ENCODE measurements at places on chromosomes 7 and 10.
A peak's percentile ranks its signal among the peaks of the same experiment; 100 is the strongest.

DNA sequence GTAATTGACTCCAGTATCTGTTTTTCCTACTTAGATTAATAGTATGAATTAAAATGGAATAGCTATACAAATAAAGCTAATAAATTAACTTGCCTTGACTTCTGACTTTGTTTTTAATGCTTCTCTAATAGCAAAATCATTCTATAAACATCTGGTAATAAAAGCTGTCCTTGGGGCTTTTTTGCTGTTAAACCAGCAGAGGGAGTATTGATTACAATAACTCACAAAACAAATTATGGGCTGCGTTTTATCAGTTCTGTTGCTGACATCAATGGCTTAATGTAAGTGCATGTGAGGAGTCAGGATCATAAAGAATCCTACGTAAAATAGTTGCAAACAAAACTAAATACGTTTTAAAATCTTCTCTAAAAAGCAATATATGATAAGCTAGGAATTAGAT is 667.8 kb downstream of the PCDH15 start:
- H3K36me3 ChIP-seq = no peaks in the 10 kb centered on the region
- no peak overlapping the region for H3K27ac ChIP-seq
- no peak overlapping the region for H3K4me3 ChIP-seq
- H3K4me1 ChIP-seq = no peaks in the 10 kb centered on the region
- no peaks in the 10 kb centered on the region for H3K27me3 ChIP-seq

DNA sequence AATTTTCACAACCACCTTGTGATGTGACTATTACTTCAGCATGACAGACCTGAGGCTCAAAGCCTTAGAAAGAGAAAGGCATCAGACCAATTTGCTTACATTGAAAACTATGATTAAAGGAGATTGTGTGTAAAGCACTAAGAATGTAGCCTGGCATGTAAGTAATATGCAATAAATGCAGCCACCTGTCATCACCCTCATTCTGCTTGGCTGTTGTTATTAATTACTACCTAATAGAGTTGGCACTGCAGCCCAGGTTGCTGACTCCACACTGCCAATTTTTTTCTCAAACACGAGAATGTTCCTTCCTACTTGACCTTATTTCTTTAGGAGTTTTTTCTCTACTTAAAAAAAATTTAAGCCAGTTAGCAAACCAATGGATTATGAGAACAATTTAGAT is 61.2 kb upstream of the NPVF start:
- H3K27ac ChIP-seq = no peak overlapping the region
- H3K4me1 ChIP-seq = no peaks in the 10 kb centered on the region
- H3K36me3 ChIP-seq = no peaks in the 10 kb centered on the region
- DNase-seq = no peak
- peaks cover 5% of the 10 kb centered on the region for H3K27me3 ChIP-seq

DNA sequence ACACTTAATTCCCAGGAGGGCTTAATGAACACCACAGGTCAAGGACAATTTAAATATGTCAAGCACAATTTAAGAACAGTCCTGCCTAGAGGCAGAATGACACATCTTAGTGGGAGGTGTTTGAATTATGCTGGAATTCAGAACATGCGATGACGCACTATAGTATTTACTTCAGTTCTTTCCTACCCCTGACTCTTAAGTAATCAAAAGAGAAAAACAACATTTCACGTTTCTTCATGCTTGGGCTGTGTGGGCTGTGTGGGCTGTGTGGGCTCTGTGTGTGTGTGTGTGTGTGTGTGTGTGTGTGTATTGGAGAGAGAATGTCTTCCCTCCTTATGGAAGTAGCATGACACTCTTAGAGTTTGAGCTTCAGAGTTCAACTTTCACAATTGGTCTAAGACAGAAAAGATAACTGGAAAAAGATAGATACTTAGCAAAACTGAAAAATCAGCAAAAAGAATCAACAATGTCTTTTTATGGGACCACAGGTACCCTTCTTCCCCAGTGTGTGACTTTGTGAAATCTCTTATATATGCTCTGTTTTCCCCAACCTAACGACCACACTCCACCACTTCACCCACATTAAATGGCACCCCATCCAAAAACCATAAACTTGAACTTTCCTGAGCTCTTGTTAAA is 33.7 kb upstream of the CABCOCO1 start:
- no peaks in the 10 kb centered on the region for H3K27me3 ChIP-seq
- H3K36me3 ChIP-seq = no peaks in the 10 kb centered on the region
- no peak overlapping the region for H3K27ac ChIP-seq
- peak; percentile 57 for DNase-seq
- peaks cover 4% of the 10 kb centered on the region for H3K4me1 ChIP-seq

DNA sequence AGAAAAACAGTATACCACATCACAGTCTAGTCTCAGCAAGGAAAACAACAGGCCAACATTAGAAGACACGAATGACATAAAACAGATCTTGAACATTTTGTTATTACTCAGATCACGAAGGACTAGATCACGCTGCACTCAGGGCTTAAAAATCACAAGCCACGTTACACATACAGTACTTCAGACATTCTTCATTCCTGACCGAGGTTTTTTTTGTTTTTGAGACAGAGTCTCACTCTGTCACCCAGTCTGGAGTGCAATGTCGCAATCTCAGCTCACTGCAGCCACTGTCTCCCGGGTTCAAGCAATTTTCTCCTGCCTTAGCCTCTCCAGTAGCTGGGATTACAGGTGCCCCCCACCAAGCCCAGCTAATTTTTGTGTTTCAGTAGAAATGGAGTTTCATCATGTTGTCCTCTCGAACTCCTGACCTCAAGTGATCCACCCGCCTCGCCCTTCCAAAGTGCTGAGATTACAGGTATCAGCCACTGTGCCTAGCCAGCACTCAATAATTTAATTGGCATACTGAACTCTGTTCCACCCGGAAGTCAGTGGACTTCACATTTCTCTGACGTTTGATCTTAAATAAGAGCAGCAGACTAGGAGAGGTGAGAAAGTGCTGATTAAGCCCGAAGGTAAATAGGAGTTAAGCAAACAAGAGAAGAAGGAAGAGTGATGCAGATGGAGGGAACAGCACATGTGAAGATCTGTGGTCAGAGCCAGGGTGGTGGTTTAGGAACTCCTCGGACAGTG is 3.5 kb downstream of the AIMP2 start:
- H3K36me3 ChIP-seq = peaks cover 35% of the 10 kb centered on the region
- H3K27me3 ChIP-seq = no peaks in the 10 kb centered on the region
- H3K4me1 ChIP-seq = peaks cover 31% of the 10 kb centered on the region
- DNase-seq = no peak

DNA sequence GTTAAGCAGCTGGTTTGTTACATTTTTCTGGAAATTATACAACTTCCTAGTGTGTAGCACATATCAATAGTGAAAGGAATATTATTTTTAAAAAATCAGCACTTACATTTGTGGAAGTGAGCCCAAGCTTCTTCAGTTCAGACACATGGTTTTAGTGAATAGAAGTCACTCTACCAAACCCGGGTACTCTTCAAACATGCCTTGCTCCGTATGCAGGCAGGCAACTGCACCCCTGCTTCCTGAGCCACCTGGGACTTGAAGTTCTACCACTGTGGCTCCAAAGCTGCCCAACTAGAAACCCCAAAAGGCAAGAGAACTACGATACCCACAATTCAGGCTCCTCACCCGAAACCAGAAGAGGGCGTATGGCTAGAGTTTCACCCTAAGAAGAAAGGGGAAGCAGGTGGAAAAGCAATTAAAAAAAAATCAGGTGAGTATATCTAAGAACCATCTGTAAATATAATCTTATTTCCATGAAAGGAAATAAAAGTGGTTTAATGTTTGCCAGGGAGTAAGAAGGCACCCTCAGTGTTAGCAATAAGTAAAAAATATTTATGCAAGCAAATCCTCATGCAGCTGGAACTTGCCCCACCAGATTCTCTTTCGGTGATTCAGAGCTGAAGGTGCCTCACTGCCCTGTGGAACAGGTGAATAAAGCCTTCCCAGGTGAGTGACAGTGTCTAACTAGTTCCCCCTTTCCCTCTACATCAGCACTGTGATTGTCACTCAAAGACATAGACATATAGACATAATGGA is at the start of gene MACC1:
TSS of gene MACC1 (minus strand) at position 192 of the 756 bp plus-strand sequence. CDS start 55,522 bp downstream, outside the sequence.
- no peak within 1 kb of the TSS for H3K27ac ChIP-seq
- no peaks in the 10 kb centered on the region for H3K4me1 ChIP-seq
- DNase-seq = no peak
- no peaks in the 10 kb centered on the region for H3K27me3 ChIP-seq

DNA sequence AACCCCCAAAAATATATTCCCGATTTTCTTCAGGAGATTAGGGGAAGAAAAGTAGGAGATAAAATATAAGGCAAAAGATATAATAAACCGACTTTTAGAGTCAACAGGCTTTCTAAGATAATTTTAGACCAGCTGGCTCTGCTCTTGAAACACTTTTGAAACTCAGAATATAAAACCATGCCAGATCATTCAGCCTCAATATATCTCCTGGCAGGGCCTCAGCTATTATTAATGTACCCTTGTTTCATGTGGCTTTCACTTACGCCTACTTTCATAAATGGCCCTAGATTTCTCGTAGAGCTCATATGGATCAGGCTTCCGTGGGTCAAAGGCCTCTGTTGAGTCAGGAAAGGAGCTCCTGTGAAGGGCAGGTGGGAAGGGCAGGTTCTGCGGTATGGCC is 396.0 kb downstream of the PHTF2 start:
- peaks cover 6% of the 10 kb centered on the region for H3K4me1 ChIP-seq
- no peak for DNase-seq
- no peak overlapping the region for H3K4me3 ChIP-seq
- H3K27me3 ChIP-seq = no peaks in the 10 kb centered on the region

DNA sequence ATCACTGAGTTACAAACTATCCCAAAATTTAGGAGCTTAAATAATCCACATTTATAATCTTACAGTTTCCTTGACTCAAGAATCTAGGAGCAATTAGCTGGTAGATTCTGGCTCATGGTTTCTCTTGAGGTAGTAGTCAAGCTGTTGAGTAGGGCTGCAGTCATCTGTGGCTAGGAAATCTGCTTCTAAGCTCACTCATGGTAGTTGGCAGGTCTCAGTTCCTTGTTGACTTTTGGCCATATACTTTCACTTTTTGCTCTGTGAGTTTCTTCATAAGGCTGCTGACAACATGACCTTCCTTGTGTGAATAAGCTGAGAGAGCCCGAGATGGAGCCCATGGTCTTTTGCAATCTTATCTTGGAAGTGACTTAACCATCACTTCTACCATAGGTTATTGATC is 10.8 kb upstream of the ETV1 start:
- no peak for DNase-seq
- no peaks in the 10 kb centered on the region for H3K36me3 ChIP-seq
- H3K27me3 ChIP-seq = no peaks in the 10 kb centered on the region
- H3K4me3 ChIP-seq = no peak overlapping the region
- H3K4me1 ChIP-seq = no peaks in the 10 kb centered on the region

DNA sequence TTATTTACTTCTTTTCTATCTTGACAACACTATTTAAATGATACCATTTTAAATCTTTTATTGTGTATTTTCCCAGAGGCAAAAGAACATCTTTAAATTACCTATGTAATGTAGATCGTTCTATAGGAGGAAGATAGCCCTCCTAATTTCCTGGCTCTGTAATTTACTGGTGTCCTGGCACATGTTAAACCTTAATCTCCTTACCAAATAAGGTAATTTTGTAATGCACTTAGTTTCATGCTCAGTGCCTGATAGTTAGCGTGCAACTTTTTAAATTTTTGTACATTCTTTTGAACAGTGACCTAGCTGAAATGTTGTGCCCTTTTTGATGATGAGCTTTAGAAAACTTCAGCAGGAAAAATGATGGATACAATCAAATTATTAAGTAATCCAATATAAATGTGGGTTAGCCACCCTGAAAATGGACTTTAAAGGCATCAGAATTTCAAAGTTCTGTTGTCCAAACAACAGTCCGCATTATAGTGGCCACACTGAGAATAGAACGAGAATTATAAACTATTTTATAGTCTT is 81.4 kb downstream of the ABCB5 start:
- no peak for DNase-seq
- H3K27ac ChIP-seq = no peak overlapping the region
- peaks cover 83% of the 10 kb centered on the region for H3K27me3 ChIP-seq
- H3K4me1 ChIP-seq = no peaks in the 10 kb centered on the region

DNA sequence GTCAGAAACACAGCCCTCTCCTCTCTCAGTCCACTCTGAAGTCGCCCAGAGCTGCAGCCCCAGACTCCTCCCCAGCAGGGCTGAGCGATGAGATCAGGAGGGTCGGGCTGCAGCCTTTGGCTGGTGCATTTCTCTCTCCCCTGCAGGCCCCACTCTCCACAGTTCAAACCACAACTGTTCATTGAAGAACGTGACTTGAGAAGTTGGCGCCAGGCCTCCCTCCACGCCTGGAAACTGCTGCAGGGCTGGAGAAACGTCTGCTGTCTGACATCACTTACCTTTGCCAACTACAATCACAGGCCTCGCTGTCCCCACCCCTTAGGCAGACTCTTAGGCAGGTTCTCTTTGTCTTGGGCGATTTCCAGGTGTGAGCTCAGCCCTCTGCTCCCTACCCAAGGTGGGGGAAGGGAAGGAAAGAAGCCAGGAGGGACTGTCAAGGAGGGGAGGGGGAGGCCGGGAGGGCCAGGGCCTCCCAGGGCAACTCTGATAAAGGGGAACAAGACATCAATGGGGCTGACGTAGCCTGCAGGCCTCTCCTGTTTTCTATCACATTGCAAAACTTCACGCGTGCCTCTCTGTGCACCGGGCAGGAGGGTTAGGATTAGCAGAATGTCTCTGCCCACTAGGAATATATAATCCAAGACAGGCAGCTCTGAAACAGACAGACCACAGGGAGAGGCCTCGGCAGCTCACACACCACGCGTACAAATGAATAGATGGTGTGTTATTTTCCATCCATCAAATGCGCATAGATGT is 32.7 kb downstream of the CALML5 start:
- no peak for DNase-seq
- no peak overlapping the region for H3K27ac ChIP-seq
- H3K4me1 ChIP-seq = no peaks in the 10 kb centered on the region
- H3K36me3 ChIP-seq = no peaks in the 10 kb centered on the region
- H3K4me3 ChIP-seq = no peak overlapping the region

DNA sequence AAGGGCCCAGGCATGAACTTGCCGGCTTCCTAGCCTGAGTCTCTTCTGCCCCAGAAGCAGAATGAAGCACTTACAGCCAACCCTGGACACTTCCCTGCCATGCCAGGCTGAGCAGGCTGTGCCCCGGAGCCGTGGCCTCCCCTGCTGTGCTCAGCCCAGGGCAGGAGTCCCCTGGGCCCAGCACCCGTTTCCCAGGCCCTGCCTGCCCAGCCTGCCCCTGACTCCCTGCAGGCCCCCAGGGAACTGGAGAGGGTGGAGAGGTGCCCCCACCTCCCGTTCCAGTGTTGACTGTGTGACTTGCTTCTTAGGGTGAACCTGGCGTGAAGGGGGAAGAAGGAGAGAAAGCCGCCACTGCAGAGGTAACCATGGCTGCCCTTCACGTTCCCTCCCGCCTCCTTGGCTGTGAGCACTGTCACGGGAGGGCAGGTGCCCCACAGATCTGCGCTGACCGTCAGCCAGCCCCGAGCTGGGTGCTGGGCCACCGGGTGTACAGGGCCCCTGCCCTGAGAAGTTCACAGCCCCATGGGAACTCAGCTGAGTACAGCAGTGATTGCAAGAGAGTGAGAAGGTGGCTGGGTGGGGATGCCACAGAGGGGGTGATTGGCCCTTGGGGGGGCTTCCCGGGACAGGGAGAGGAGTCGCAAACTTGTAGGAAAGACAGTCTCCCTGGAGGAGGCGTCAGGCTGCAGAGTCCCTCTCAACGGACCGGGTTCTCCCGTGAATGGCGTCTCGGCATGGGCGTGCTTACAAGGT is 75.9 kb downstream of the MYL10 start:
- H3K36me3 ChIP-seq = no peaks in the 10 kb centered on the region
- no peak for DNase-seq
- no peak overlapping the region for H3K27ac ChIP-seq
- no peak overlapping the region for H3K4me3 ChIP-seq

All from A673 (cell line).